ENCODE measurements at places on chromosomes 3 and 15.

DNA sequence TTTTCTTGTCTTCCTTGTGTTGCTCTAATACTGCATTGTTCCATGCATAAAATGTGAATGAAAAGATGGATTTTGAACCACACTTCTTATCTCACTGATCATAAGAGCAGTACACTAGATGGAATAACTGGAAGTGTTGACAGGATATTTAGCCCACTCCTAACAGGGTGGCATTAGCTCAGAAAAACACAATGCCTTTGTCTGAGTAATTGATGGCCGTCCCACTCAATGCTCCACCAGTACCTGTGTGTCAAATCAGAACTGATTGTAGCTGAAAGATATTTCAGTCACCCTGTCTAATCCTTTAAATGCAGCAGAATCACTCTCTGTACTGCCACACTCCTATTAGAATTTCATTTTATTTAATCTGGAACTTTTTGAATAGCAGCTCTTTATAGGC, 526.5 kb downstream of the UNC13C start:
- no peak for DNase-seq

DNA sequence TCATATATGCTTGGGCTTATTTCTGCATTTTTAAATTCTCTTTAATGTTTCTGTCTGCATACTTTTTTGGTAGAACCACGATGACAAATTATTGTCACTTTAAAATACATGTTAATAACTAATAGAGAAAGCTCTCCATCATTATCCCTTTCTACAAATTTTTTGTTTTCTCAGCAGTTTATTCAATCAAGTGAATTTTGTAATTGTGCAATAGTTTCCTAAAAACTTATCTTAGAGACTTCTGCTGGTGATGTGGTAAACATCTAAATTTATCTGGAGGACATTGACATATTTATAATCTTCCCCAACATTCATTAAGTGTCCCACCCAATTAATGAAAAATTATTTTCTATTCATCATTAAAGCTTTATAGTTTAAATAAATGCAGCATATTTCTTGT, 215.3 kb downstream of the MEX3B start:
- no peak for DNase-seq

DNA sequence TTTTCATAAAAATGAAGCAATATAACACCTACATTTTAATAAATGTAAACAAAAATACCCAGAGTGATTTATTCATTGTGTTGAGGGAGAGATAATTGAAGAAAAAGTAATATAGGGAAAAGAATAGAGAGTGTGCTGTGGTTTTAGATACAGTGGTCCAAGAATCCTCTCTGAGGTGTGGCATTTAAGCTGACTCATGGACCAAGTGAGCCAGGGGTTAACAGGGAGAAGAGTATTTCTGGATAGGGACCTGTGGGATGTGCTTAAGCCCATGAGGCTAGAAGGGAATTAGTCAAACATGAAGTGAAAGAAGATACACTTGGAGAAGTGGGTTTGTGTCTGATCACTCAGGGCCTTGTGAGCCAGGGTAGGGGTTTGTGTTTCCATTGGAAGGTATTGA, 680.7 kb upstream of the GRM7 start:
- DNase-seq = no peak

DNA sequence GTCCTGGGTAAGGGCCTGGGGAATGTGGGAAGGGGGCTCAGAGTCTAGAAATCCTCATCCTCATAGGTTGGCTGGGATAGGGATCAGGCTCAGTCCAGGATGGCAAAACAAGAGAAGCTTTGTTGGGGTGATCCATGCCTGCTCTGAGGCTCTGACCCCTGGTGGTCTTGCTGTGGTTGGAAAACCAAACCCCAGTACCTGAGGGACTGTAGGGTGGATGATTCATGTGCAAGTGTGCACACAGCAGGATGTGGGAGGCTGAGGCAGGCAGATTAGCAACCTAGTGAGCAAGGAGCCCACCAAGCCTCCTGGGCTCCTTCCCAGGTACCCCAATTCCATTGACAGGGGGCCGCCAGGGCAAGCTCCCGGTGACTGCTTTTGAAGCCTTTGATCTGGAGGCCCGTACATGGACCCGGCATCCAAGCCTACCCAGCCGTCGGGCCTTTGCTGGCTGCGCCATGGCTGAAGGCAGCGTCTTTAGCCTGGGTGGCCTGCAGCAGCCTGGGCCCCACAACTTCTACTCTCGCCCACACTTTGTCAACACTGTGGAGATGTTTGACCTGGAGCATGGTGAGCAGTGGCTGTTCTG, 3.1 kb downstream of the KLHDC8B start:
- no peak for DNase-seq

GRCh38 chr3:26574766-26575165, 47.8 kb upstream of the LRRC3B start:
- DNase-seq = no peak

DNA sequence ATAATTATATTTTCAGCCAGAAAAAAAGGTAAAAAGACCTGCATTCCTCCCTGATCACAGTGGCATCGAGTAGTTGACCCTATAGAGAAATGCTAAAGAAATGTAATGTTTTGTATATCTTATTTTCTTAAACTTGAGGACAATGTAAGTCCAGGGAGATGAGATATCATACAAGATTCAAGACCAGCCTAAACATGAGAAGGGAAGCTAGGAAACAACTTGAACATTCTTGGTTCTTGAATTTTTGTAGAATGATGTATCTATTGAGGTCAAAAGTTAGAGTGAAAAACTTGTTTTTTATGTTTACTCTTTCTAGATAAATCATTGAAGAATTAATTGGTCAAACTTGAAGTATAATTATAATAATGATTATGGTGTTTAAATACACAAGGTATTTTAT, 497.7 kb upstream of the TBL1XR1 start:
- no peak for DNase-seq

DNA sequence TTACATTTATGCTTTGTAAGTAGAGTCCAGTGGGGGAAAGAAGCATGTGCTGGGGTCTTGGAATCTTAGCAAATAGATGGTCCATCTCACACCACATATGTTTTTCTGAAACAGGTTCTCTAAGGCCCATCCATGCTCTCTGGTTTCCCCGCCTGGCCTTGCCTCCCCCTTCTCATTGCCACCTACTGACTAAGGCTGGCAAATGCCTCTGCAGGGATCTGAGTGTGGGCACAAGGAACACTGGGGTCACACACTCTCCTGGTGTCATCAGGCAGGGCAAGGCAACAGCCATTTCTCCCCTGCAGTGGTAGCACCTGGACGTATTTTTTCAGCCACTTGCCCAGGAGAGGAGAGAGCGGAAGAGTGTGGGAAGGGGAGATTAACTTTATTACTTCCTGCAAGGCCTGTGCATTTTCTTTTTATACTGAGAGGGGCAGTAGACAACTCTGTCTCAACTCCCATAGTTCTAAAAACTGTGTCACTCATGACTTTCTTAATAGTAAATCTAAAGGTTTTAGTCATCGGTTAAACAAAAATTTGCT, 804.2 kb upstream of the NECTIN3 start:
- DNase-seq = no peak

GRCh38 chr3:194091141-194091540, 44.8 kb upstream of the HES1 start:
- no peak for DNase-seq

GRCh38 chr15:51388726-51389125, 47.3 kb downstream of the GLDN start:
- DNase-seq = no peak

DNA sequence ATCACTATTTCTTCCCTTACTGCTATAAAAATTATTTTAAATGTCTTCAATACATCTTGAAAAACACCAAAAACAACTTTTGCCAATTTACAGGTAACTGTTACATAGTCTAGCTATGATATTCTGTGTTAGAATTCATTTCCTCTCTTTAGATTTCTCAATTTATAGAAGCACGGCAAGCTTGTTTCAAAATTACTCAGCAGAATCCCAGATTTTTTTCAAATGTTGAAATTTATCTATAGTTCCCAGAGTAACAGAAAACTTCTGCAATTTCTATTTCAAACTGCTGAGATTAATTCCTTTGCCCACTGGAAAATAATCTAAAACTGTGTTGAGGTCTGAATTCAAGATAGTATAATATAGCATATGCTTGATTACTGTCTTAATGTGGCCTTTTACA, 41.2 kb downstream of the CCPG1 start:
- DNase-seq = no peak

DNA sequence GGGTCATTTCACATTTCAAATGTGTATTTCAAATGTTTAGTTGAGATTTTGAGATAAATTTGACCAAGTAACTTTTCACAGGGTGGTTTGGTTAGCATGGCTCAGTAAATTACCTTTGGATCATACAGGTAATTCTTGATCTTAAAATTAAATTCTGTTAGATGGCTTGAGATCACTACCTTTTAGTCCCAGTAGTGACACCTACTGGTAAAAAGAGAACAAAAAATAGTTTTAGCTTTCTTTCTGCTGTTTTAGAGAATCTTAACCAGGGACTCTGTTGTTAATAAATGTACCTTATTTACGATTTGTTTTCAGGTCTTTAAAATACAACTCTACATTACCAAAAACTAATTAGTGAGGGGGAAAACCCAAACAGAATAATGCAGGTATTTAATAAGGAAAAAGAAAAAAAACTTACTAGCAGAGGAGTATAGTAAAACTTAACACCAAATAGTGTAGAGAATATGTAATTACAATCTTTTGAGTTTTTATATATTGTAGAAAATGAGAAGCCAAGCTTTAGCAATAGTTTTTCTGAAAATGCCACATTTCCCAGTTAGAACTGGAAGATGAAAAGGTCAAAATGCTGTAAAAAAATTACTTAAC, 620.3 kb upstream of the AGTR1 start:
- DNase-seq = peak; percentile 5

GRCh38 chr15:59116141-59116540, 11.2 kb downstream of the CCNB2 start:
- DNase-seq = no peak

DNA sequence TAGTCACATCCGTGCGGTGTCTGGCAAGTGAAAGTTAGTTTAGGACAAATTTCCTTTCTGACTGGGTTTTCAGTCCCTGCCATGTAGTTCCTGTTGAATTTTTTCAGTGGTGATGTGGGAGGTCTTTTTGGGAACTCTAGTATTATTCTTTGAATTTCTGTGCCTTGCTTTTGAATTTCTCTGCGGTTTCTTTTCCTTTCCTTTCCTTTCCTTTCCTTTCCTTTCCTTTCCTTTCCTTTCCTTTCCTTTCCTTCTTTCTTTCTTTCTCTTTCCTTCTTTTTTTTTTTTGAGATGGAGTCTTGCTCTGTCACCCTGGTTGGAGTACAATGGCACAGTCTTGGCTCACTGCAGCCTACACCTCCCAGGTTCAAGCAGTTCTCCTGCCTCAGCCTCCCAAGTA, 88.2 kb downstream of the CGNL1 start:
- no peak for DNase-seq

GRCh38 chr15:25670025-25670554, 193.0 kb downstream of the ATP10A start:
- no peak for DNase-seq

DNA sequence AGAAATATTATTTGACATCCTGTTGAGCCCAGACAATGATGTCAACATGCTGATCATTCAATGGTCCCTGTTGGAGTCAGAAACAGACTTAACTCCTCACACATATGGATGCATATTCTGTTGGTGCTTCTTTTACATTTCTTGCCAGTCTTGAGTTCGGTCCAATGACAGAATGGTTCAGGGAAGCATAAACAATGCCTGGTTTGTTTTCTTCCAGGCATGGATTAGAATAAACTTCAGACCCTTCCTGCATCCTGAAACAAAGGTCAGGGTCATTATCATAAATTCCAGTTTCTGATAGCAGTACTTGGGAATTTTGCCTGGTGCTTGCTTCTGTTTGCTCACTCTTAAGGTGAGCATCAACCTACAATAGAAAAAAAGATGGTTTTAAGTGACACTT, 33.3 kb downstream of the BTLA start:
- DNase-seq = no peak

All from right renal pelvis (tissue), 4 donors.